GM12865 (cell line): ENCODE measurements at places on chromosomes 7 and 10.

GRCh38 chr7:28478656-28479055 lies 66.3 kb downstream of the CREB5 start:
- peak; percentile 29 for DNase-seq

DNA sequence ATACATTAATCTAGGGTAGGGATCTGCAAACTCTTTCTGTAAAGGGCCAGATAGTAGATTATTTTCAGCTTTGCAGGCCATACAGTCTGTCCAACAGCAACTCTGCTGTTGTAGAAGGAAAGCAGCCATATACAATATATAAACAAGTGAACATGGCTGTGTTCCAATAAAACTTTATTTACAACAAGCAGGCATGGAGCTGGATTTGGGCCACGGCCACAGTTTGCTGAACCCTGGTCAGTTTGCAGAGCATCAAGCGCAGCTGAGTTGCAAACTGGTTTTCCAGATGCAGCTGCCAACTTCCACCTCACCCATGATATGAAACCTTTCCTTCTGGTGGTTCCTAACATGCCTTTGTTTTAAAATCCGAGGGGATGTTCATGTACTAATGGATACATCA lies 310.4 kb upstream of the NFE2L3 start:
- no peak for DNase-seq

GRCh38 chr7:35721288-35721687 lies 26.4 kb upstream of the HERPUD2 start:
- DNase-seq: no peak

DNA sequence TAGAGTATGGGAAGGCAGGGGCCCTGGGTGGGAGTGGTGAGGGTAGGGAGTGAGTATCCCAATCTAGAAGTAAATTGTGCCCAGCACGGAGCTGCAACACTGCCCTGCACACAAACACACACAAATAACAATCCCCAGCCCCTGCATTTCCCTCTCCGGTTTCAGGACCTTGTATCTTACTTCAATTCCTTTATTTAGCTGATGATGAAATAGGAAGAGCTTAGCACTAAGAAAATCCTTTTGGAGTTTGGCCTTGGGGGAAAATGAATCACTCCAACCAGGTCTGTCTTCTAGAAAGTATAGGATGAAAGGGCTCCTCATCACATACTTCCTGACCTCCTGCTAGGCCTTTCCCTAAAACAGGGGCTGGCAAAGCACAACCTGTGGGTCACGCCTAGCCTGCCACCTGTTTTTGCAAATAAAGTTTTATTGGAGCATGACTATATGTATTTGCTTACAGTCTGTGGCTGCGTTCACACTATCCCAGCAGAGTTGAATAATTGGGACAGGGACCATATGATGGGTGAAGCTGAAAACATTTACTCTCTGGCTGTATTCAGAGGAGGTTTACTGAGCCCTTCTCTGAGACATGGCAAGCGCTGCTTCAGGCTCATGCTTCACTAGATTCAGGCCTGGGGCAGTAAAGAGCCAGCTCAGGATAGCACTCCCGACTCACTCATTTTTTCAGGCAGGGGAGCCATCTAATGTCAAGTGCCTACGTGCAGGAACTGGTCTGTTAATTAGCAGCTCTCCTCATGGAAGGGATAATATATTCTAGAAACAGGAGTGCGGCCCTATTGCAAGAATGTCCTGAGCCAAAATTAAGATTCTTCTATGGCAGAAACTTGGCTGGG lies 111.0 kb downstream of the EGFR start:
- no peak for DNase-seq

- DNase-seq: no peak
Measured at GRCh38 chr7:79789584-79790345, 336.3 kb upstream of the MAGI2 start.

DNA sequence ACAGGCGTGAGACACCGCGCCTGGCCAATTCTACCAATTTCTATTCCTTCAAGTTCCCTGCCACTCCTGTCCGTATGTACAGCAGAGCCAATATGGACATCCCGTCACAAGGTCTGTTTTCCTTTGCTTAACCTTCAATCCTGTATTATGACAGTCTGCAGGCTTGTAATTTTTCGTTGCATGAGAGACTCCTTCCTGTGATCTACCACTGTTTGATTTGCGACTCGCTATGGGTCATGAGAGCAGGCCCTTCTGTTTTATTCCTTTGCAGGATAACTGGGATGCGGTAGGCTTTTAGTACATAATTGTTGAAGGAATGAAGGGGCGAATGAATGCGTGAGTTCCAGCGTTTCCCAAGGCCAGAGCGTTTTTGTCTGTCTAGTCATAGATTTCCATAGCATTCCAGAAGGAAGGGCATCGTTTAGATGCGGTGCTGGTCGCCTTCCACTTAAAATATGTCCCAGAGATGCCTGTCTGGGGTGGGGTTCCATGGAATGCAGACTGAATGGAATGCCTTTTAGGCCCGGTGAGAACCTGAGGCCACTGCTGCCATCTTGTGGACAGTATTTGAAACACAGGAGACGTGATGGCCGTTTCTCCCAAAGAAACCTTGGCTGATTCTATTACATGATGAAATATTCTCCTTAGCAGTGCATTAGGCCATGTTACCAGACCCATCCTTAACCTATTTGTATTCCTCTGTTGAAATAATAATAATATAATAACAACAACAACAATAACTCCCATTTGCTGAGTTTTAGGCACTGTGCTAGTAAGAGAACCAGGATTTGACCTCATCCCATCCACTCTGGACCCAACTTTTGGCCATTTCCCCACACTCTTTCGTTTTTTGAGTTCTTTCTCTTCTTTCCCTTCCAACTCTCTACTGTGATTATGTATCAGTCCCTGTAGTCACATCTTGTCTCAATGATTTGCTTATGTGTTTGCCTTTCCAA lies 193.2 kb downstream of the MYOF start:
- peak; percentile 61 for DNase-seq
